ENCODE measurements at places on chromosomes 12 and 14.

DNA sequence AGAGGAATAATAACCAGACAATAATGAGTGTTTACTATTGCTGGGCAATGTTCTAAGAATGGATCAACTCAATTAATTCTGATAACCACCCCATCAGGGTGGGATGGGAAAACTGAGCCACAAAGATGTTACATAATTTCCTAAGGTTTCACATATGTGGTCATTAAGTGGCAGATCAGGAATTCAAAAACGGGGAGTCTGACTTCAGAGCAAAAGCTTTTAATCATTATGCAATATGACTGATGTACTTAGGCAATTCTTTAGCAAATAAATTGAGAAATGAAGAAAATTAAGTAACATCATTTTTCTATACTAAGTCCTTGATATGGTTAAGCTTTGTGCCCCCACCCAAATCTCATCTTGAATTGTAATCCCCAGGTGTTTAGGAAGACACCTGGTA is 53.4 kb downstream of the PLCZ1 start:
- DNase-seq: no peak

GRCh38 chr12:57235728-57236131 is 6.2 kb downstream of the SHMT2 start:
- DNase-seq: no peak

DNA sequence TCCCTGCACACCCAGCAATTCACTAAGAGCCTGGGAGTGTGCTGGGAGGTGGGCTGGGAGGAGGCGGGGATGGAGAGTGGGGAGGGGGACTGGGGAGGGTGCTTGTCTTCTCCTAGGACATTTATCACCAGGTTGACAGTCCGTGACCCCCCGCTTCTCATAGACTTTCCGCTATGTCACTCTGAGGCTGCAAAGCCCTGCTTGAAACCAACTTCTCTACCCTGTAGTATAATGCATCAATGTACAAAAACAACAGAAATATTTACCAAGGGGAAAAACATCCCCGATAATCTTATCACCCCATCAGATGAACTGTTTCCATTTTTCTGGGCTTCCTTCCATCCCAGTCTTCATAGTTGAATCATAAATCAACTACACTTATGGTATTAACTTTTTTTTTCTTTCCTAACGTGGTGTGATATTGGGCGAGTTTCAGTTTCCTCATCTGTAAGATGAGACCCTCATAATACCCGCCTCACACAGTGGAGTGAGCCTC is 28.6 kb upstream of the BATF start:
- no peak for DNase-seq

DNA sequence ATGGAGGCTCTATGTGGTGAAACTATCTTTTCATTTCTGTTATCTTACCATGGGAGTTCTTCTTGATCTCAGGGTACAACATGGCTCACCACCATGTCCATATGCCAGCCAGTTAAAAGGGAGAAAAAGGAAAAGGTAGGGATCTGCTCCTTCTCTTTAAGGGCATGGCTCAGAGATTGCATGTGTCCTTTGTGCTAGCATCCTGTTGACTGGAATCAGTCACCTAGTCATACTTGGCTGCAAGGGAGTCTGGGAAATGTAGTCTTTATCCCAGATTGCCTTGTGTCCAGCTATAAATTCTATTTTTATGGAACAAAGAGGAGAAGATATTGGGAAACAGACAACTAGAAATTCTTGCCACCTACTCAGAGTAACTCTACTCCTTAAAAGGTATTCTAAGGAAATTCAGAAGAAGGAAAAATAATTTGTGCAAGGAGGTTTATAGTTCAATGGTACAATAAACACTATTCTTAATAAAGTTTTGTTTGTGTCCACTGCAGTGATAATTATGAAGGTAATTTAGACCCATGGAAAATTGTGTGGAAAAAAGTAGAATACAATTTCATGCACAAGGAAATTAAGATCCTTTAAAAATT is 86.4 kb upstream of the RPH3A start:
- no peak for DNase-seq

DNA sequence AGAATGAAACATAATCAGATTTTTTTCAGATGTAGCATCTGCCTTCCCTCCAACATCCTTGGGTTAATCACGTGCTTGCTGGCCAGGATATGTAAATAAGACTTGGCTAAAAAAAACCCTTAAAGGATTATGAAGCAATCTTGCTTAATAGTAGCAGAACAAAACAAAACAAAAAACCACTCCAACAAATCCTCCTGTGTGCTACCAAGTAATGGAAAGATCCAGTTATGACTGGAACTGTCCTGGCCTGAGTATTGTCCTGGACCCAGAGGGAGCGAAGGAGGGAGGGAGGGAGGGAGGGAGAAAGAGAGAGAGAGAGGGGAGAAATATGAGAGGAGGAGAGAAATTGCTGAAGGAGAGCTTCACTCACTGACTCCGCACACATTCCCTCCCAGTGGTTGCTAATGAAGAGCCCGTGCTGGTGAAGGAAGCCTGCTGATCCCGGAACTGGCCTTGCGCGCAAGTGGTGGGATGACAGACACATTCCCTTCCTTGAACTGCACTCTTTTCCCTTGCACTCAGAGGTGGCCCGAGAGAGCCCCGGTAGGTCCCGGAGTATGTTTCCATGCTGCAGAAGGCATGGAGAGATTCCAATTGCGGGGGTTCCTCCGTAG is 57.2 kb downstream of the HMGA2 start:
- DNase-seq: no peak

GRCh38 chr12:62601765-62602164 is 135.1 kb downstream of the MON2 start:
- no peak for DNase-seq

- no peak for DNase-seq
Observed at GRCh38 chr14:22955702-22956569, 954 bp downstream of the HAUS4 start.

DNA sequence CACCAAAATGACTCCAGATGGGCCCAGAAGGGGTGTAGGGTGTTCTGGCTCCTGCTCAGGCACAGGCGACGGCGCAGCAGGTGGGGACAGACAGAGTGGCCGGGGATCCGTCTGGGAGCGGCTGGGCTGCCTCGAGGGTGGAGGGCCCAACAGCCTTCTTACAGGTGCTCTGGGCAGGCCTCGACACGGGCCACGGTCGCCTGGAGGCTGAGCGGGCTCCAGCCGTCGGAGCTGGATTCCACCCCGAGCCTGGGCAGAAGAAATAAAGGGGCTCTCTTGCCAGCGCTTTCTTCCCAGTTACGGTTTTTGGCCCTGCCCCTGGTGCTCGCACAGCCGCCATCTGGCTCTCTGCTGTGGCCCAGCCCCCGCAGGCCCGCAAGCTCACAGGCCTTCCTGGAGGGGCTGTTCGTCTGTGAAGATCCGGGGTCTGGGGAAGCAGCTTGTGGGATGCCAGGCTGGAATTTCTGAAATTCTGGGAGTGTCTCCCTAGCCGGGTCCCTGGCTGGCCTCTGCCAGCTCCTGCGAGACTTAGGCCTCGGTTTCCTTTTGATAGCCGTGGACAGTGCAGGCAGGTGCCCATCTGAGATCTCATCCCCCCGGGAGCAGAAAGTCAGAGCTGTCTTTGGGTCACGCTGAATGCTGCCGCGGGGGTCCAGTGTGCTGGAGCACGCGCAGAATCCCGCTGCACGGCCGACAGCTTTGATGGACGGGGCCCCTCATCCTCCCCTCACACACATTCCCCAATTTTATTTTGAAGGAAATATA is 122.7 kb downstream of the PAPOLA start:
- no peak for DNase-seq

- no peak for DNase-seq
Observed at GRCh38 chr14:68679301-68679700, 113.6 kb downstream of the ZFP36L1 start.

- no peak for DNase-seq
Observed at GRCh38 chr12:106049105-106049504, 89.6 kb downstream of the NUAK1 start.

GRCh38 chr12:45464699-45465098 is 248.8 kb downstream of the ANO6 start:
- DNase-seq: no peak

- DNase-seq: no peak
Observed at GRCh38 chr14:73877790-73878189, 8.9 kb upstream of the ZNF410 start.

DNA sequence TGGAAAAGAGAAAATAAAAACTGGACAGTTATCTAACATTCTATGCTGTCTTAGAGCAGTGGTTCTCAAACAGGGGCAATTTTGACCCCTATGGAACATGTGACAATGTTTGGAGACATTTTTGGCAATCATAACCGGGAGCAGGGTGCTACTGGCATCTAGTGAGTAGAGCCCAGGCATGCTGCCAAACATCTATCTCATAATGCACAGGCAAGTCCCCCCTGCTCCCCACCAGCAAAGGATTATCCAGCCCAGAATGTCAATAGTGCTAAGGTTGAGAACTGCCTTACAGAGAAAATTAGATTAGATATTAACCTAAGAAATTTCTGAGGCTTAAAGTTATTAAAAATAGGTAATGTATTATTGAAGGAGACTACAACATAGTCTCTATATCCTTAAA is 22.9 kb upstream of the CATSPERB start:
- DNase-seq: no peak

- no peak for DNase-seq
Observed at GRCh38 chr14:91872517-91873470, 5.5 kb upstream of the TC2N start.

DNA sequence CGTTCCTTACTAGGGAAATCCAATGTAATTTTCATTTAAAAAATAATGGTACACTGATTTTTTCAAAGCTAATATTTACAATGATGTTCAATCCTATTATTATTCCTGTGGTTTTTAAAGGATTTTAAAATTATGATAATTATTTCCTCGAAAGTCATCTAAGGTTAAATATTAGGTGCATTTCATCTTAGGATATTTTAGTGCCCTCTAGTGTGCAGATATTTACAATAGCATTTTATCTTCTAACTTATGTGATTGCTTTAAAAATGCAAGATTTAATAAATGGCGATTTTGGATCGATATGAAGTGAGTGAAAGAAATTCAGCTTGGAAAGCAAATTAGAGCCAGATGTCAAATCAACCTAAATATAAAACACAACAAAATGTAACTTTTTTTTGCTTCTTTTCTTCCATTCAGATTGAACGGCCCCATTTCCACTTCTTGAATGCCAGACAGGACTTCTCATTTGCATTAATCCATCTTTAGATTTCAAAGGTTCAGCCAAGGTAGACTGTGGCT is 293.5 kb downstream of the SLC6A15 start:
- DNase-seq: no peak

DNA sequence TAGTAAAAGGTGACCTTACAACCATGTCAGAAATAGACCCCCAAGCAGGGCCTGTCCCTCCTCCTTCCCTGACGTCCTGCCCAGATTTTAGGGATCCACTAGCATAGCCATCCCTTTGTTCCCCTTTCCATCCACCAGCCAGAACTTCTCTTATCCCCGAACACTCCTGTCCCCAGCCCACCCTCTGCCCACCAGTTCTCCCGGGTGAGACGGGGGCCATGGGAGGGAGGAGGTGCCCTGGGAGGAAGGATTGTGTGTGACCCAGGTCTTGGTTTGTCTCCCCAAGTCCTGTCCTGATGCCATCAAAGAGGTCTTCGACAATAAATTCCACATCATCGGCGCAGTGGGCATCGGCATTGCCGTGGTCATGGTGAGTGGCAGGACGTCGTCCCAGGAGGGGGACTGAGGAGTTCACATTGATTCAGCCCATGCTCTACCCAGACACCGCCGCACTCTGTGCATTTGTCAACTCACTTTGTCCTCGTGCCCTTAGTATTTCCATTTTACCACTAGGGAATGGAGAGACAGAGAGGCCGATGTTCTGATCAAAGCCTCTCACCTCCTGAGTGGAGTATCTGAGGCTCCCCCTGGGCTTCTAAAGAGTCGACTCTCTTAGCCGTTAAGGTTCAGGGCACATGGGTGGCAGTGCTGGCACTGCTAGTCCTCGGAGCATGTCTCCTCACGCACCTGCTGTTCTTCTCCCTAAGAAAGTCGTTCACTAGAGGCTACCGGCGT is 35.9 kb downstream of the CD9 start:
- DNase-seq: no peak

DNA sequence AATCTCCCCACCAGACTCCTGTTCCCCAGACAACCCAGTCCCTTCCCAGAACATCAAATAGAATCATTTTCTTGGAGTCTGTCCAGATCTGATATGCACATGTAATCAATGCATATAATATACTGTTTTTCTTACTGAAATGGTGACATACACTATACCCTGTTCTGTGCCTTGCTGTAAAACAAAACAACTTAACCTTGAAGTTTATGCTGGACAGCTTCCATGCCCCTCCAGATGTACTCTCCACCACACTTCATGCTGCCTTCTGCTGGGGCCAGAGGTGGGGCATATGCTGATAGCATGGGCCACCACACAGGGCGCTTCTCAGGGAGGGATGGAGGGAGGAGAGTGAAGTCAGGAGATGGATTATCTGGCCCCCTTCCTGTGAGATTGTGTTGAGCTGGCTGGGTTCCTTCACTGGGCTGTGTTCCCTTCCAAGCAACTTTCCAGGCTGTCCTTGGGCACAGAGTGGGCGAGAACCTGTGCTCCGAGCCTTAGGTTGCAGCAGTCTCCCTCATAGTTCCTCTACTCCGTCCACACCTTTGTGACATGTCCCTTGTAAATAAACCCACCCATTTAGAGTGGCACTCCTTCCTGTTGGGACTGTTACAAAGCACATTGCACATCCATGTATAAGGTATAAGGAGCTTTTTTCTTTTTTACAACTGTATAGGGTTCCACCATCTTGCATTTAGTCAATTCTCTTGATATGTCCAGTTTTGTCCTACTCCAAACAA is 77.6 kb upstream of the RIC8B start:
- DNase-seq: no peak

DNA sequence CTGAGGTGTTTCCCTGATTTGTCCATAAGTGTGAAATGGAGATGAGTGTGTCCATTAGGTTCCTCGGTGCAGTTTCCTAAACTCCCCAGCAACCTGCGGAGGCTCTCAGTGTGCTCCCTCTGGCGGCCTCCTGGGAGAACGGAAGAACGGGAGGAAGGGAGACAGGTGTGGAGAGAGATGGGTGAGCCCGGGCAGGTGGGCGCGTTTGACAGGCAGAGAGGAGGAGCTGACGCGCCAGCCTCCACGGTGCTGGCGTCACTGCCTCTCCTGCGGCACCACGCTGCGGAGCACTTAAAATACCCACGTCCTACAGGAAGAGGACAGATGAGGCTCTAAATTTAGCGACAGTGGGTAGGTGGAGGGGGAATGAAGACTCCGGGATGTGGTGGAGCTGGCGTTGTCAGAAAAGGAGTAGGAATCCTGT is 26.8 kb upstream of the PEX5 start:
- DNase-seq: no peak

GRCh38 chr14:80356413-80356812 is 145.1 kb upstream of the DIO2 start:
- DNase-seq: no peak

GRCh38 chr14:100415226-100415625 is 92.1 kb downstream of the SLC25A47 start:
- no peak for DNase-seq

All from stimulated activated CD4-positive, alpha-beta T cell treated with anti-CD3 and anti-CD28 coated beads, Interleukin-1b, Interleukin-23, amount 100 ng/mL, for 1 hour (primary cell).